ENCODE measurements at places on chromosomes 16 and 17. TPM values are rescaled to one million over a fixed set of nuclear protein-coding genes. Genes with fewer than 3 reads are reported as not detected.

The GNG13 gene
- total RNA-seq: not detected

The TBX2 gene
- 21.0 TPM for total RNA-seq

DNA sequence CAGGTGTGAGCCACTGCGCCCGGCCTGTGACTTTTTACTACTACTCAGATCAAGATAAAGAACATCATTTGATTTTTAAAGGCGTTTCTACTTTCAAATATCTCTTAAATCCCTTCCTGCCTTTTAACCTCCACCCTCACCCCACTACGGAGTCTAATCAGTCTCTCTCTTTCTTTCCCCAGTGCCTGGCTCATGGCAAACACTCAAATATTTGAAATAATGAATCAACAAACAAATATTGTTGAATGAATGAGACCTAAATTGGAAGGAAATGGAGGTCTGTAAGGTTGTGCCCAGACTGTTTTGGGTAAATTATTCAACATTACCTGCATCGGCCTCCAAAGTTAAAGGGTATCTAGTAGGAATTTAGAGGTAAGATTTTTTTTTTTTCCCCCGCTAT is 14.7 kb downstream of the COPZ2 start:
- no peak overlapping the region for H3K27ac ChIP-seq
- no peak overlapping the region for H3K4me3 ChIP-seq
- H3K36me3 ChIP-seq: no peaks in the 10 kb centered on the region
- no peaks in the 10 kb centered on the region for H3K27me3 ChIP-seq
- H3K4me1 ChIP-seq: peaks cover 13% of the 10 kb centered on the region

- no peaks in the 10 kb centered on the region for H3K36me3 ChIP-seq
- no peak overlapping the region for H3K27ac ChIP-seq
- DNase-seq: peak; percentile 13
- H3K4me1 ChIP-seq: no peaks in the 10 kb centered on the region
- H3K4me3 ChIP-seq: no peak overlapping the region
Observed at GRCh38 chr17:80425835-80426426, 11.0 kb downstream of the ENDOV start.

DNA sequence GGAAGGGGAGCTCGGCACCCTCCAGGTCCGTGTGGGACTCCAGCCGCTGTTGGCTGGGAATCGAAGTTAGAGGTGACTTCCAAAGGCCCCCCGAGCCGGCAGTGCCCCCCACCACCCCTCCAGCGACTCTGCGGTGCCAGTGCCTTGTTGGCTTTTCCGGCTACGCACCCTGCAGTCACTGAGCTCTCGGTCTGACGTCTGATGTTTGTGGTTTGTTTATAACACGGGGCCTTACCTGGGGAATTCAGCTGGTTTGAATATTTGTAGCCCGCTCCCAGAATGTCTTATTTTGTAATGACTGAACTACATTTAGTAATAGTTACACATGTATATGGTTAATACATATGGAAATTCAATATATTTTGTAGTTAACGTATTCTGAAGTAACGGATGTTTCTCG is 7.1 kb upstream of the BAIAP3 start:
- H3K4me1 ChIP-seq: no peaks in the 10 kb centered on the region
- H3K27ac ChIP-seq: no peak overlapping the region
- no peak overlapping the region for H3K4me3 ChIP-seq
- DNase-seq: no peak
- H3K36me3 ChIP-seq: no peaks in the 10 kb centered on the region
- no peaks in the 10 kb centered on the region for H3K27me3 ChIP-seq

GRCh38 chr17:75945211-75945610 is 4.4 kb upstream of the FBF1 start:
- no peaks in the 10 kb centered on the region for H3K36me3 ChIP-seq
- no peaks in the 10 kb centered on the region for H3K4me1 ChIP-seq
- DNase-seq: no peak
- no peaks in the 10 kb centered on the region for H3K27me3 ChIP-seq

DNA sequence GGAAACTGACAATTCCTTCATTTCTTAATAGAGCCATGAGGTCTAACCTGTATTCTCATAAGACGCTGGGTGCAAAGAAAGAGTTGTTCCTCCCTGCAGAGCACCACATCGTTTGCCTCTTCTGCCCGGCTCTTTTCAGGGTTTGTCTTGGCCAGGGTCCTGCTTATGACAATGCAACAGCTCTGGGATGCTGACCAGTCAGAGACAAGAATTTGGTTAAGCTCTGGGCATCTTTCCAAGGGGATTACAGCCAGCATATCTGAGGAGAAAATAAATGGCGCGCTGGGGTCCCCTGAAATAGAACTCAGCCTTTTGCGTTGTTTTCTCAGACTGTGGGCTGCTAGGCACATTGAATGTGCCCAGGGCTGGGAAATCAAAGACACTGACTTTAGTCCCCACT is 128.6 kb downstream of the SHISA6 start:
- H3K36me3 ChIP-seq: no peaks in the 10 kb centered on the region
- H3K4me3 ChIP-seq: no peak overlapping the region

GRCh38 chr17:2694381-2695242 is 17.0 kb downstream of the CLUH start:
- DNase-seq: no peak
- no peak overlapping the region for H3K27ac ChIP-seq
- H3K4me3 ChIP-seq: no peak overlapping the region
- H3K4me1 ChIP-seq: no peaks in the 10 kb centered on the region
- no peaks in the 10 kb centered on the region for H3K27me3 ChIP-seq

GRCh38 chr16:63323055-63323454 is 1286.8 kb upstream of the CDH8 start:
- H3K4me1 ChIP-seq: no peaks in the 10 kb centered on the region
- no peak for DNase-seq
- H3K36me3 ChIP-seq: no peaks in the 10 kb centered on the region
- H3K4me3 ChIP-seq: no peak overlapping the region
- H3K27ac ChIP-seq: no peak overlapping the region

- no peak overlapping the region for H3K27ac ChIP-seq
- H3K4me1 ChIP-seq: no peaks in the 10 kb centered on the region
- no peaks in the 10 kb centered on the region for H3K27me3 ChIP-seq
- no peaks in the 10 kb centered on the region for H3K36me3 ChIP-seq
Observed at GRCh38 chr16:5851393-5851982, 753.9 kb upstream of the EEF2KMT start.

- H3K27ac ChIP-seq: no peak overlapping the region
- no peaks in the 10 kb centered on the region for H3K4me1 ChIP-seq
- no peak for DNase-seq
- no peaks in the 10 kb centered on the region for H3K27me3 ChIP-seq
Observed at GRCh38 chr17:48442819-48443218, 12.8 kb upstream of the SKAP1 start.

DNA sequence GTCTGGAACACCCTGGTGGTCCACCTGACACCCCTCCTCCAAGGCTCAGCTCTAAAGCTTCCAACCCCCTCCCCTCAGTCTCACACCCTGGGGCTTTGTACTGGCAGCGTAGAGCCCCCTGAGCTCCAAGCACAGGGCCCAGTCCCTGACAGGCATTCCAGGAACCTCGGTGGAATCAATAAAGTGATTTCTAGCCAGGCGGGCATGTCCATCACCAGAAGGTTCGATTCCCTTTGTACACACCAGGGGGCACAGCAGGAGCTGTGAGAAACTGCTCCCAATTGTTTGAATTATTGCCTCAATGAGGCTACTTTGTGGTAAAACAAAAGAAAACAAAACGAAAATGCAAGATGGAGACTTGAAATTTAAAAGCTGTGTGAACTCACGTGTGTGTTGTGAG is 51.8 kb downstream of the SMPD3 start:
- no peak for DNase-seq
- H3K27ac ChIP-seq: no peak overlapping the region
- no peaks in the 10 kb centered on the region for H3K27me3 ChIP-seq

DNA sequence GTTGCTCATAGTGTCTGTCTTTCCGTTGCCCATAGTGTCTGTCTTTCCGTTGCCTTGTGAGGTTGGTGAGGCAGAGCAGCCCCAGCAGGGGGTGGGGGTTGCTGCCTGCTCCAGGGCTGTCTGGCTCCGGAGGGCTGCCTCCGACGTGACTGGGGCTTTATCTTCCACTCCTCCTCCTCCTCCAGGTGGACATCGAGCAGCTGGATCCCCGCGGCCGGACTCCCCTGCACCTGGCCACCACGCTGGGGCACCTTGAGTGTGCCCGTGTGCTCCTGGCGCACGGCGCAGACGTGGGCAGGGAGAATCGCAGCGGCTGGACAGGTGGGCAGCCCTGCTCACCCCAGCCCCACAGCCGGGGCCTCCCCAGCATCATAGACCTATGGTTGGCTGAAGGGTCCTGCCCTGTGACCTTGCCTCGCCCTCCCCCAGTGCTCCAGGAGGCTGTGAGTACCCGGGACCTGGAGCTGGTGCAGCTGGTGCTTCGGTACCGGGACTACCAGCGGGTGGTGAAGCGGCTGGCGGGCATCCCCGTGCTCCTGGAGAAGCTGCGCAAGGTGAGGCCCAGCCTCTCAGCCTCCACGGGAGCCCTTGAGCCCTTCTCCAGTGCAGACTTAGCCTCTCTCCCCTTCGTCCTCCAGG is 14.7 kb downstream of the ANKRD13B start:
- H3K27me3 ChIP-seq: no peaks in the 10 kb centered on the region
- no peak for DNase-seq
- no peaks in the 10 kb centered on the region for H3K36me3 ChIP-seq
- no peak overlapping the region for H3K4me3 ChIP-seq
- no peak overlapping the region for H3K27ac ChIP-seq

DNA sequence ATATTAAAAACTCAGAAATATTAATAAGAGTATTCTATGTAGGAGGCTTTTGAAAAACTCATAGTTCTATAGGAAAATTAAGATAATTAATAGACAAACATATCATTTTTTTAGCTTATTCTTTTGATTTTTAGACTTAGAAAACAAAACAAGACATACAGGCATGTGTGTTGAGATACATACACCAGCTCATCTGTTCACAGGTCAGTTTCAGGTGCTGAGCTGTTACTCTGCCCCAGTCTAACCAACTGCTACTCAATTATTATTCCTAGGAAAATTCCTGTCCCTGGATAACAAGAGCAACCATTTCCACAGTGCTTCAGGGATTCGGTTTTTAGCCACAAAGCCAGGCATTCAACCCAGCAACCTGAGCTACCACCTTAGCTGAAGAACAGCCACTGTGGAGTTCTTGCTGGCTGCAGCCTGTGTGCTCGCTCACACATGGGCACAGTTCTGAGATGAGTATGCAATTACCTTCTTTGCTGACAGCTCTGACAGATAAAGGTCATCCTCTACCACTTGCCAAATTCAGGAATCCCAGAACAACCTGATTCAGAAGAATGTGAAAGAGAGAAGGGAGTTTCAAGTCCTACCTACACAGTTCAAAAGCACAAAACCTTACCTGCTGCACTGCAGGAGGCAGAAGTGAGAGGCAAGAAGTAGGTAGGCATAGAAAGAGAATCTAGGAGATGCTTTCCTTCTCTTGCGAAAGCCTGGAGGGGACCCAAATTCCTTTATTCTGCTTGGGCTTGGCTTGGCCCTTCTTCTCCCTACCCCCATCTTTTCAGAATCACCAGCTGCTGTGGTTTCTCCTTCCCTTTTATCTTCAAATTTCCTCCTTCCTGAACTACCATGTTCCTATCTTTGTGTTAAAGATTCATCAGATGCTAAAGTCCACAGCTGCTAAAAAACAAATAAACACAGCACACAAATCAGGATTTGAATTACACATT is 62.7 kb downstream of the TEX2 start:
- no peaks in the 10 kb centered on the region for H3K27me3 ChIP-seq
- H3K4me3 ChIP-seq: no peak overlapping the region
- DNase-seq: no peak
- H3K27ac ChIP-seq: no peak overlapping the region
- peaks cover 4% of the 10 kb centered on the region for H3K4me1 ChIP-seq

Data from ovary (tissue), 10 donors.